Activated CD4-positive, CD25-positive, alpha-beta regulatory T cell treated with anti-CD3 and anti-CD28 coated beads, Interleukin-2, amount 50 U/mL, for 16 hours (primary cell): ENCODE measurements at places on chromosomes 3 and 15.

- no peak for DNase-seq
Observed at GRCh38 chr3:195401943-195402342, 40.9 kb downstream of the ACAP2 start.

DNA sequence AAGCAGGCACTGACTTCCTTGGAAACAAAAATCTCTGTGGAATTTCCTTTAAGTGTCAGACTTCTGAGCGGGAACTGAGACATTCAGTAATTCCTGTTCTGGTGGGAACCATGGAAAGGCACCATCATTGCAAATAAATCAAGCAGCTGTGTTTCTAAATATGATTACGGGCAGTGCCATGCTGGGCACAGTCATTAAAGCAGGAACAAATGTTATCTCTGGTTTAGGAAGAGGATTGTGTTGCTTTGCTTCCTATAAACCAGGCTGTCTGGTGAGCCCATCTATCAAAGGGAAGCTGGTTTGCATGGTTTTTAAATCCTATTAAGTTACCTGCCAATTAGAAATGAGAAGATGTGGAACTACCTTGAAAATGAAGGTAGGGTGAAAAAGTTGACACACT, 86.7 kb downstream of the EBLN2 start:
- DNase-seq = no peak

DNA sequence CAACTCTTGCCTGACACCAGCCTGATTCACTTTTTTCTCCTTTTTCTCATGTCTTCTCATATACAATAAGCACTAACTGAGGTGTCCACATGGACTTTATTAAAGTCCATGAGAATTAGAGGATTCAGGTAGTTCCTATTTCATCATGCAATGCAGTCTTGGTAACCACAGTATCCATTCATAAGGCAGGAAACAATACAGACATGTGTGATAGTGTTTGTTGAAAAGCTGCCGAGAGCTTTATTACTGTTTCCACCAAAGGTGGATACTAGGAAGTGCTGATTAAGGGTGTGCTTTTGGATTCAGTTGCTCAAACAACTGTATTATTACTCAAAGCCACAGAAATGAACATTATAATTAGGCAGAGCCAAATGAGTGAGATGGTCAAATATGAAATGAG, 5.3 kb downstream of the CASR start:
- no peak for DNase-seq

DNA sequence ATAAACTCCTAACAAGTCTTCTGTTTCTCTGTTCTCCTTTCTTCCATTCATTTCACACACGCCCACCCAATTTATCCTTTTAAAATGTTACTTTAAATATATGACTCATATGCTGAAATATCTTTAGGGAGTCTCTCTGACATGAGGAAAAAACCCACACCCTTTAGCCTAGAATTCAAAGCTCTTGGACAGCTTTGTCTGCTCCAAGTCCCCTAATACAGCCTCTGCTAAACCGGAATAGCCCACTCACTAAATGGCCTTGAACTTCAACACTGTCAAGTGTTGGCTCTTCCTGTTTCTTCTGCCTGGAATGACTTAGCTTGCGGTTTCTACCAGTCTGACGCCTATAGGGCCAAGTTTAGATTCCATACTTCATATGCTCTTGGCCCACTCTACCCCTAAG, 3.3 kb upstream of the CD96 start:
- no peak for DNase-seq

DNA sequence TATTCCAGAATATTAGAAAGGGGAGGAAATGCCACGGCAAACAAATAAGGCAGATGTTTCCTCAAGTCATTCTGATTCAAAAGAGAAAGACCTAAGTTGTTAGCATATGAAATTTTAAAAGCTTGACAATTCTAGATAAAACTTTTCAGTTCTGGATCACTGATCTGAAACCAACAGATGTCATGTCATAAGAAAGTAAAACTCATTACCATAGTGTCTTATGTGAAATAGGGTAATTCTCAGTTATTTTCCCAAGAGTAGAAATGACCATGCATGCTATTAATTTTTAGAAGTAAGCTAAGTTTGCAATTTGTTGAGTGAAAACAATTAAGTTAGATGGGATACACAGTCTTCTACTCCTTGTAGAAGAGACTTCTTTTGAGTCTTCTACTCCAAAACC, 630.3 kb downstream of the NAALADL2 start:
- no peak for DNase-seq

DNA sequence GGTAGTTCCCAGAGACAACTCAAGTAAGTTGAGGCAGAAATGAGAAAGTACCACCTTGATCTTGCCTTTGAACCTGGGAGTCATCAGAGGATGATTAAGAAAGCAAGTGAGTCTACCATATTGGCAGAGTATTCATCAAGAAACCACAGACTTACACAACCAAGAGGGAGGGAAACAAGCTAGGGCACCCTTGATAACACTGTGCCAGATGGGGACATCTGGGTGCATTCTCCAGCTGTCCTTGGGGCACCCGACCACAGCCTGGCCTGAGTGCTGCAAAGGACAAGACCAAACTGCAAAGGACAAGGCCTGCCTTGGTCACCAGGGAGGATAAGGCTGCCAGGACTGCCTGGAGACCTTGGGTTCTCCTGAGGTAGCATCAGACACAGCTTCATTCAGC, 553.6 kb downstream of the EPHB1 start:
- no peak for DNase-seq

DNA sequence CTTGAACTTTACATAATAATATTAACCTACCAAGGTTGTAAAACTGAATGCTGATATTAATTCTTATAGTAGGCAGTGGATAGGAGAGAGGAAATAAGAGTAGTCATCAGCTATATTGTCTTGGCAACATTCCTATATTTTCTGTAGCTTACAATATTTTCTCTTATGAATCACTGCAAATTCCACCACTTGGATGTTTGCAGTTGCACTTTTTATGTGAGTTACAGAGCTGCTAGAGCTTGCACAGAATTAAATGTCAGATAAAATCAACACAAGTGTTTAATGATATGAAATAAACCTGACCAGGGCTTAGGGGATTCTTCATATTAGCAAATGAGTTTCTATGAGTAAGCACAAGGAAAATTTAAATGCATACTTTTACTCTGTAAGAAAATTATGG, 1710.1 kb downstream of the SI start:
- no peak for DNase-seq

DNA sequence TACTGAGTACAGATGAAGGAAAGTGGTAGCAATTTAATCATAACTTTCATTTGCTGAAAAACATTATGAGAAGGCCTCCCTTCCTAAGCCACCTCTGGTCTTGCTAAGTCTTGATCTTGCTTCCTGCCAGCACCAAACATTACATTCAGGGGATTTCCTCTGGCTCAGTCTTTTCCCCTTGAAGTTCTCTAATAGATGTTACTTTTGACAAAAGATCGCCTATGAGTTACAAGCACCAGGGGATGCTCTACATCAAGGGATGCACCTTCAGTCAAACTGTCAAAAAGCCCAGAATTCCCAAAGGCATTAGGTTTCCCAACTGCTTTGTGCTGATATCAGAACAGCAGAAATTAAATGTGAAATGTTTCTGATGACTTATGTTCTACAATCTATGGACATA, 47.3 kb downstream of the AQP9 start:
- DNase-seq = no peak

- no peak for DNase-seq
Observed at GRCh38 chr15:43283526-43283925, 16.8 kb upstream of the TGM5 start.

DNA sequence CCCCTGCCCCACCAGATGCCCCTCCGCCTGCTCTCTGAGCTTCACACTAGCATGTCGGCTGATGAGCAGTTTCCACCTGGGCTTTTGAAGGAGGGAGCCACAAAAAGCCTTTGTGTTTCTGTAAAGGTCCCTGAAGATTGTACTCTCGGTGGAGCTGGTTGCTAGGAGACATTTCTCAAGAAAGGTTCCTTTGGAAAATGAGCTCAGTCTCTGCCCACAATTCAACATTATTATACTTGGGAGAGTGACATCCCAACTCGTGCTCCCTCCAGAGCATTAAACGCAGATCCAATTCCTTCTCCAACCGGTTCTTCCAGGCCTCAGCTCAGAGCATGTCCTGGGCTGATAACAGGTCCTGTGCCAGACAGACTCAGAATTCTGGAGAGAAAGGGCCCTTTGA, 26.8 kb upstream of the FAM107A start:
- DNase-seq = no peak

GRCh38 chr15:91516866-91517265, 336.6 kb upstream of the SLCO3A1 start:
- DNase-seq = no peak

GRCh38 chr3:102090721-102091045, 241.4 kb downstream of the NFKBIZ start:
- no peak for DNase-seq
